Endodermal cell (in vitro differentiated cells): ENCODE measurements at places on chromosomes 1 and 21.

DNA sequence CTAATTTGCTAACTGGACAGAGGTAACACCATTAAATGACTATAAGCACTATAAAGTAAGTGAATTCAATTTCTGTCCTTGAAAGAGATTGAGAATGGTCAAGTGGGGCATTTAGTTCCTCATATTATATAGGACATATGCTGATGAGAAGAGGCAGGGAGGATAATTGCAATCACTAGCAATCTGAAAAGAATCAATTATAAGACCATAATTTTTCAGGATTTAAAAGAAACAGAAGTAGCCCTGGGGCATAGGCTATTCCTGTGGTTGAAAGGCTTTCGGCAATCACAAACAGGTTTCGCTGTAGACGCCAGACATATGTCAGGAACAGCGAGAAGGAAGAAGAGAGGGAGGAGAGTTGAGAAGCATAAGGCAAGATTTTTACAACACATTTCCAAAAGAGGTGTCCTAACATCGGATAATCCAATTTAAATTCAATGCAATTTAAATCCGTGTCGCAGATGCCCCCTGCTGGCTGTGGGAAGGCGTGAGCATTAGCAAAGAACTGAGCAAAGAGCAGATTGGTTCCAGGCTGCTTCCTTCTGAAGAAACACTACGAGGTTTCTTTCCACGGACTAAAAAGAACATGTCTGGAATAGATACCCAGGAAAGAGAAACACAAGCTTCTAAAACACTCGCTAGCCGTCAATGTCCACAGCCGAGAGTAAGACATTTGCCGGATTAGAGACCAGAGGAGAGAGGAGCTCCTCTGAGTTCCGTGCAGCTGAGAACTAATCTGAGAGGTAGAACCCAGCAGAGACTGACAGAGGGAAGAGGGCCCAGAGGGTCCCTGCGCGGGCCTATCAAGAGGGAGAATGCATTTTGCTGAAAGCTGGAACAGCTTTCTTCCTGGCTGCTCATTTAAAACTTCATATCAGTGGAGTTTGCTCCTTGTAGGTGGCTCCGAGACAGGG is 27.9 kb downstream of the RGS5 start:
- DNase-seq, result peak; percentile 85

DNA sequence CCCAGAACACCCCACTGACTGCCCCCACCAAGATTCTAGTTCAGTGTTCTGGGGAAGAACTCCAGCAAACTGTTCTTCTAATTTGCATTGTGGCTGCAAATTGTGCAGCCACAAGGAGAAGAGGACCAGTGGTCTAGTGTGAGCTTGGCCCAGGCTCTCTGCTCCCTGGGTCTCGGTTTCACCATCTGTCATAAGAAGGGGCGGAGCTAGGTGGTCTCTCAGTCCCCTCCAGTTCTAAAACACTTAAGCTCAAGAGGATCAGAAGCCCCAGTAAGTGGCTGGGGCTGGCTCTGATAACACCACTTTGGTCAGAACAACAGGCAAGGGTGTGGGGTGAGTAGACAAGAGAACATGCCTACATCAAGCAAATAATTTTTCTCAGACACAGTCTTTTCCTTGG is 99.9 kb downstream of the BEND5 start:
- DNase-seq, result no peak

- DNase-seq, result no peak
Measured at GRCh38 chr1:169451218-169451824, 24.0 kb upstream of the CCDC181 start.

DNA sequence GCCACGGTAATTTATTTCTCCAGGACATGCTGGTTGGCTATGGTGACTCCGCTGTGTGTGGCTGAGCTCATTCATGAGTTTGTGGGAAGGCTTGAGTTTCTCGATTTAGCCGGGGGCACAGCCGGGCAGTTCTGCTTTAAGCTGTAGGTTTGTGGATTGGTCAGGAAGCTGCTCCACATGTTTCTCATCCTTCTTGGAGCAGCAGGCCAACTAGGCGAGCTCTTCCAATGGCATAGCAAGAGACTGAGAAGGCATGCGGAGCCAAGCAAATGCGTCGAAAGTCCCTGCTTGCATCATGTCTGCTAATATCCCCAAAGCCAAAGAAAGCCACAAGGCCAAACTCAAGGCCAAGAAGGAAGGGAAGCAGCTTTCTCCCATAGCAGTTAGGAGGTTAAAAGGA is 71.6 kb upstream of the GREM2 start:
- no peak for DNase-seq

DNA sequence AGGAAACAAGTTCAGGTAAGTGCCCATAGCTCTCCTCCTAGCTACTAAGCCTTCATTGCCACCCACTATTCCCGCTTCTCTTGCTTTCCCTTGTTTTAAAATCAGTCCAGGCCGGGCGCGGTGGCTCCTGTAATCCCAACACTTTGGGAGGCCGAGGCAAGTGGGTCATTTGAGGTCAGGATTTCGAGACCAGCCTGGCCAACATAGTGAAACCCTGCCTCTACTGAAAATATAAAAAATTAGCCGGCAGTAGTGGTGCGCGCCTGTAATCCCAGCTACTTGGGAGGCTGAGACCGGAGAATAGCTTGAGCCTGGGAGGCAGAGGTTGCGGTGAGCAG is 4.4 kb upstream of the CTTNBP2NL start:
- DNase-seq, result no peak
